ENCODE measurements at places on chromosomes 4 and X.

GRCh38 chr4:165326831-165327210 is 648 bp upstream of the MSMO1 start:
- no peak for DNase-seq

DNA sequence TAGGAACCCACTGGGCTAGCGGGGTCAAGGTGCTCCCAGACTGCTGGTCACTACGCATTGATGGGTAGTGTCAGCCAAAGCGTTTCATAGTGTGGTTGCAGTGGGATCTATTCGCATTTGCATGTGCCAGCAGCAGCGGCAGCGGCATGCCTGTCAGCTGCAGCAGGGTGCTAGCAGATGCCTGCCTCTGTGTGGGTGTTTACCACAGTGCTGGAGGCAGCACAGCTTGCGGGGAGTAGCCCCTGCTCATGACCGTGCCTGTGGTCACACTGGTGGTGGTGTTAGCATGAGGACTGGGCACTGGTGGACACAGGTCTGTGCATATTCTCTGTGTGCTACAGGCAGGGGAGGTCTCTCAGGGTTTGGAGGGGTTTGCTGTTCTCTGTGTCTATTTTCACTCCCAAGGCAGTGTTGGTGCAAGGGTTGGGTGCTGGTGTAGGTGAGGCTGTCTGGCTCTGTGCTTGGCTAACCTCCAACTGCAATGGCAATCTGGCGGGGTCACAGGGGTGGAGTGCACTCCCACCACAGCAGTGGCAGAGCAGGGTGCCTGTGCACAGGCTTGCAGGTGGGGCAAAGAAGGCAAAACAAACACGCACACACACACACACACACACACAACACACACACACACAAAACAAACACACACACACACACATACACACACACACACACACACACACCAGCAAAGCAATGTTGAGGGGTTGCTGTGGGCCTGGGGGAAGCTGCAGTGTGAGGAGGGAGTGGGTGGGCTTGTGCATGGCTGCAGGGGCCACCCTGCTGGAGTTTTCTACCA is 184.4 kb downstream of the GLUD2 start:
- DNase-seq: no peak

GRCh38 chr4:102715057-102715456 is 45.7 kb downstream of the MANBA start:
- no peak for DNase-seq

DNA sequence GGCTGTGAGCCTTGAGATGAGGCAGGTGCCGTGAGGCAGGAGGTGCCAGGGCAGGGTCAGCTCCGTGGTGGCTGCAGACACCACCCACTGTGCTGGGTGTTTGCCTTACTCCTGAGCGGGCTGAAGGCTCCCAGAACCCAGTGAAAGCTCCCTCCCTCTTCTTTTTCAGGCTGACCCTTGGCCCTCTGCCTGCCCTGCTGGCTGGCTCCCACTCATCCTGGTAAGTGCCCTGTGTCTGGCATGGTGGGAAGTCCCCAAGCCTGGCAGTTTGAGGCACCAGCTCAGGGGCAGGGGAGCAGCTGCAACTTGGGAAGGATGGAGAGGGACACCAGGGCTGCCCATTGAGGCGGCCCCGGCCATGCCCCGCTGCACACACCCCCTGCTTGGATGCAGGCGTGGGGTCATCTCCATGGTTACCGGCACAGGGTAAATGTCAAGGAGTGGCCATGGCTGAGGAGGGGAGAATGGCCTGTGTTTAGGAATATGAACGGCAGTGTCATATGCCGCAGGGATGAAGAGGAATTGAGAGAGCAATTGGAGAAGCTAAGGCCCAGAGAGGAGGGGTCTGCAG is 16.8 kb downstream of the SH3BP2 start:
- DNase-seq: no peak

GRCh38 chr4:123398853-123399626 is 2.4 kb downstream of the SPRY1 start:
- peak; percentile 9 for DNase-seq

DNA sequence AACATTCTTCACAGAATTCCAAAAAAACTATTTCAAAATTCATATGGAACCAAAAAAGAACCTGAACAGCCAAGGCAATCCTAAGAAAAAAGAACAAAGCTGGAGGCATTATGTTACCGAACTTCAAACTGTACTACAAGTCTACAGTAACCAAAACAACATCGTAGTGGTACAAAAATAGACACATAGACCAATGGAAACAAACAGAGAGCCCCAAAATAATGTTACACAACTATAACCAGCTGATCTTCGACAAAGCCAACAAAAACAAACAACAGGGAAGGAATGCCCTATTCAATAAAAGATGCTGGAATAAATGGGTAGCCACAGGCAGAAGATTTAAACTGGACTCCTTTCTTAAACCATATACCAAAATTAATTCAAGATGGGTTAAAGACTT is 1189.6 kb downstream of the PCDH18 start:
- no peak for DNase-seq
